ENCODE measurements at places on chromosomes 12 and 14.

DNA sequence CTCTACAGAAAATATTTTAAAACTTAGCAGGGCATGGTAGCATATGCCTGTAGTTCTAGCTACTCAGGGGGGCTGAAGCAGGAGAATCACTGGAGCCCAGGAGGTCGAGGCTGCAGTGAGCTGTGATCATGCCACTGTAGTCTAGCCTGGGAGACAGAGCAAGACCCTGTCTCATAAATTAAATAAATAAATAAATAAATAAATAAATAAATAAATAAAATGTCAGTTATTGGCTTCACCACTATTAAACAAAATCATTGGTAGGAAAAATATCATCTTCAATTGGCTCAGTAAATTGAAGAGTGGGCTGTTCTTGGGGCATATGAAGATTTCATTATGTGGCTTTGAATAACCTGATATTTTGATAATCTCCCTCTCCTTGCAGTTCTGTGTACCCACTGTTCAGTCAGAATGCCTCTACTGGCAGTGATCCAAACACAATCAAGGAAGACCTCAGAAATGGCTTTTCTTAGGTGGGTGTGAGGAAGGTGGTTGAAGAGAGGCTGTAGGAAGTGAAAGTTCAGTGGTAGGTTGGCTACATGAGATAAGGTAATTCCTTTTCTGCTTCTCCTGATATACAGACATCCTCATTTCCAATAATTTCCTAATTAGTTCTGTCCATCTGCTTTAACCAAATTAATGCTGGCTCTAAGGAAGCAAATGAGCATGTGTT lies 175.8 kb downstream of the MSRB3 start:
- no peak overlapping the region for H3K27ac ChIP-seq
- no peak overlapping the region for H3K4me3 ChIP-seq
- no peaks in the 10 kb centered on the region for H3K4me1 ChIP-seq

GRCh38 chr14:22474730-22475351 lies 114.2 kb downstream of the DAD1 start:
- peak overlapping the region; percentile 63 for H3K27ac ChIP-seq
- H3K4me3 ChIP-seq, result peak overlapping the region; percentile 45
- DNase-seq, result no peak
- no peaks in the 10 kb centered on the region for H3K27me3 ChIP-seq
- no peaks in the 10 kb centered on the region for H3K4me1 ChIP-seq
- H3K36me3 ChIP-seq, result peaks cover 4% of the 10 kb centered on the region

GRCh38 chr14:100825713-100826331 lies at the start of gene MEG3:
Gene MEG3, plus strand, starts transcription at chr14:100826118.
- no peak within 1 kb of the TSS for H3K4me3 ChIP-seq
- no peak for DNase-seq
- peaks cover 2% of the 10 kb centered on the region for H3K4me1 ChIP-seq
- H3K27me3 ChIP-seq, result peaks cover 43% of the 10 kb centered on the region
- peaks cover 1% of the 10 kb centered on the region for H3K36me3 ChIP-seq

- no peak overlapping the region for H3K27ac ChIP-seq
- H3K36me3 ChIP-seq, result no peaks in the 10 kb centered on the region
These were observed 140.8 kb downstream of the DUSP6 start for GRCh38 chr12:89211456-89211855.

DNA sequence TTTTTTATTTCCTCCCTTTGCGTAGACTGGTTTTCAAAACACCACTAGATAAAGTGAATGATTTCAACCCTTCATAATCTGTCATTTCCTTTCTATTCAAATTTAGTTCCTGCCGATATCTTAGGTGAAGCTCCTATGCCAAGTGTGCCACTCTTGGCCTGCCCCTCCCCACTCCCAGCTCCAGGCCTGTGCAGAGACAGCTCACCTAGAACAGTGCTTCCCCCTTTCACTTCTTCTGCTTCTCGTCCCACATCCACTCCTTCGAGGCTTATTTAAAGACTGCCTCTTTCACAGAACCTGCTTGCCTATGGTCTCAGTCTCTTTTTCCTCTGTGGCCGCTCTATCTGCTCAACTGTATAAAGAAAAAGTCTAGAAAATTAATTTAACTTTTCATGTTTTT lies 473.8 kb downstream of the RAD51B start:
- peaks cover 8% of the 10 kb centered on the region for H3K36me3 ChIP-seq
- no peak overlapping the region for H3K4me3 ChIP-seq
- DNase-seq, result no peak
- no peaks in the 10 kb centered on the region for H3K27me3 ChIP-seq
- H3K27ac ChIP-seq, result peak overlapping the region; percentile 10

DNA sequence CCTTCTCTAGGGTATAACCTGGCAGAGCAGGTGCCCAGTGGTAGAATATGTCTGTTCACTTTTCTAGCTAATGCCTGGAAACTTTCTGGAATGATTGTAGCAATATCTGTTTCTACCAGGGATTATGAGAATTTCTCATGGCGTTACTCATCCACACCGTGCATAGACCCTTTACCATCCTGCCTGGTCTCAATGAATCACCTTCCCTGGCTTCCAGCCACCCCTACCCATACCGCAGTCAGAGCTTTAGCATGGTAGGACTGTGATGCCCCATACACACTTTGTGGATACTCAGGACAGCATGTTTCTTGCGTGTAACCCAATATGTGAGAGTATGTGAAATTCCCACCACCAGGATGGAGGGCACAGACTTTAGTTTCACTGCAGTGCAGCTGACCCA lies 45.4 kb downstream of the TUNAR start:
- peaks cover 9% of the 10 kb centered on the region for H3K27me3 ChIP-seq
- no peak overlapping the region for H3K4me3 ChIP-seq
- no peak for DNase-seq
- no peak overlapping the region for H3K27ac ChIP-seq
- no peaks in the 10 kb centered on the region for H3K4me1 ChIP-seq

GRCh38 chr12:6266541-6266966 lies 43.9 kb upstream of the PLEKHG6 start:
- peaks cover 15% of the 10 kb centered on the region for H3K4me1 ChIP-seq
- H3K27me3 ChIP-seq, result peaks cover 5% of the 10 kb centered on the region
- H3K36me3 ChIP-seq, result no peaks in the 10 kb centered on the region
- no peak overlapping the region for H3K4me3 ChIP-seq
- no peak for DNase-seq
- no peak overlapping the region for H3K27ac ChIP-seq

DNA sequence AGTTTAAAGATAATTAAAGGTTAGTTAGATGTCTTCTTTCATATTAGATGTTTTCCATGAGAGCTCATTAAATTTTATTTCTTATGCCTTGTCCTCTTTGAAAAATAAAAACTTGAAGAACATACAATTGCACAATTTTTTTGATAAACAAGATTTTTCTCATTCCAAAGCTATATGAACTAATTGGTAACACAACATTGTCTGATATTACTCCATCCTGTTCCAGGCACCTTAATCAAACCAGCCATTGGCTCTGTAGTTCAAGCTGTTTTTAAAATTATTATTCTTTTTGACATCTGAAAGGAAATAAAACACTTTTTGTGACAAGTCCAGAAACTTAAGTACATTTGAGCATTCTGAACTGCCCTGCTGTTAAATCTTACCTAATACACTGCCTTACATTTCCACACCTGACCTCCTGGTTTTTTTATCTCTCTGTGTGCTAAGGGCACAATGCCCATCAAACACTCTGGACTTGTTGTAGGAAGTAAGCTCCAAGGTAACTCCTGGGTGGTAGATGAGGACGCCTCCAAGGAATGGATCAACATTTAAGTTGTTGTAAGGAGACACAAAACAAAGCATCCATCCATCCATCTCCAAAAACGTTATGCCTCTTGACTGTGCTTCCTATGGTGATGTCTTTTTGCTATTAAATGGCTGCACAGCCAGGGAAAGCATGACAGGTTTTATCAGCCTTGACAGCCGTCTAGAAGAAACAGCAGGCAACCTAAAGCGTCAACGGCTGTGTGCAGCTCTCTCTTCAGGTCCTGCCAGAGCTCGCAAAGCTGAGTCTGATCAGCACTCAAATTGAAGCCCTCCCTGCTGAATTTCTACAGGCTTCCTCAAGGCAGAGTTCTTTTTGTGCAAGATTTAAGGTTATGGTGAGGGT lies 449.9 kb upstream of the FLRT2 start:
- H3K27me3 ChIP-seq, result no peaks in the 10 kb centered on the region
- no peaks in the 10 kb centered on the region for H3K36me3 ChIP-seq

- no peaks in the 10 kb centered on the region for H3K36me3 ChIP-seq
- H3K27ac ChIP-seq, result no peak overlapping the region
- H3K4me1 ChIP-seq, result no peaks in the 10 kb centered on the region
These were observed 198.5 kb downstream of the KCNC2 start for GRCh38 chr12:75011120-75011519.

- DNase-seq, result no peak
- H3K27ac ChIP-seq, result peak overlapping the region; percentile 66
- H3K4me3 ChIP-seq, result peak overlapping the region; percentile 84
- H3K36me3 ChIP-seq, result no peaks in the 10 kb centered on the region
These were observed 717 bp downstream of the VASH1 start for GRCh38 chr14:76761960-76762410.

- peak overlapping the region; percentile 94 for H3K4me3 ChIP-seq
- H3K27ac ChIP-seq, result peak overlapping the region; percentile 99
- H3K27me3 ChIP-seq, result no peaks in the 10 kb centered on the region
- H3K4me1 ChIP-seq, result peaks cover 53% of the 10 kb centered on the region
- DNase-seq, result peak; percentile 88
These were observed 6.8 kb upstream of the RNU7-1 start for GRCh38 chr12:6936636-6937480.

GRCh38 chr12:43638806-43639205 lies 86.8 kb upstream of the ADAMTS20 start:
- H3K36me3 ChIP-seq, result no peaks in the 10 kb centered on the region
- no peak for DNase-seq
- H3K4me1 ChIP-seq, result no peaks in the 10 kb centered on the region
- H3K27me3 ChIP-seq, result no peaks in the 10 kb centered on the region
- no peak overlapping the region for H3K4me3 ChIP-seq
- no peak overlapping the region for H3K27ac ChIP-seq

DNA sequence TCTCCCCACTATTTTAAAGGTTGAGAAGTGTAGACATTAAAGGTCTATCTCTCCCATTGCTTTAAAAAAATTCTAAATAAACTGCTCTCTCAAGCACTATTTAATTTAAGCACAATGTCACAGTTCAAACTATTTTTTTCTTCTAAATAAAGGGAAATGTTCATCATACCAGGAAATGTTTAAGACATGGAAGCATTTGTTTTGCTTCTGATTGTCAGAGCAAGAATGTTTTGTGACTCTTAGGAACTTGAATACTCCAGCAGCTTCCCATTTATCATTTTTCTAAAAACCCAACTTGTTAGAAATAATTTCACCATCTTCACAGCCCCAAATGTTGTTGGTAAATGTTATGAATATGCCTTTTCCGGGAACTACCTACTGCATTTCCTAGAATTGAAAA lies 121.8 kb upstream of the NTF3 start:
- H3K36me3 ChIP-seq, result no peaks in the 10 kb centered on the region
- no peak for DNase-seq
- H3K4me1 ChIP-seq, result no peaks in the 10 kb centered on the region

- H3K27me3 ChIP-seq, result peaks cover 16% of the 10 kb centered on the region
- no peak overlapping the region for H3K27ac ChIP-seq
- H3K4me3 ChIP-seq, result no peak overlapping the region
- H3K4me1 ChIP-seq, result no peaks in the 10 kb centered on the region
- DNase-seq, result peak; percentile 89
These were observed 19.5 kb upstream of the TTC9 start for GRCh38 chr14:70622111-70622712.

- peak; percentile 70 for DNase-seq
- H3K27ac ChIP-seq, result no peak overlapping the region
- H3K27me3 ChIP-seq, result peaks cover 17% of the 10 kb centered on the region
- H3K4me3 ChIP-seq, result no peak overlapping the region
- no peaks in the 10 kb centered on the region for H3K36me3 ChIP-seq
These were observed 66.5 kb downstream of the TBC1D30 start for GRCh38 chr12:64890873-64891468.

GRCh38 chr12:66044731-66045130 lies 85.8 kb downstream of the LLPH start:
- H3K27me3 ChIP-seq, result peaks cover 3% of the 10 kb centered on the region
- no peak overlapping the region for H3K4me3 ChIP-seq
- no peaks in the 10 kb centered on the region for H3K36me3 ChIP-seq
- no peaks in the 10 kb centered on the region for H3K4me1 ChIP-seq

- no peak overlapping the region for H3K27ac ChIP-seq
- no peak overlapping the region for H3K4me3 ChIP-seq
- no peaks in the 10 kb centered on the region for H3K27me3 ChIP-seq
- H3K4me1 ChIP-seq, result no peaks in the 10 kb centered on the region
- H3K36me3 ChIP-seq, result peaks cover 33% of the 10 kb centered on the region
- DNase-seq, result no peak
These were observed 23.7 kb downstream of the GSTZ1 start for GRCh38 chr14:77344377-77344996.

GRCh38 chr12:12562585-12563261 lies at the start of gene DUSP16:
Gene DUSP16, minus strand, starts transcription at chr12:12562863. Its CDS starts 41,765 bp downstream, at chr12:12521098.
- DNase-seq, result peak; percentile 96
- H3K36me3 ChIP-seq, result peaks cover 14% of the 10 kb centered on the region
- H3K4me3 ChIP-seq, result peak within 1 kb of the TSS; percentile 88

GRCh38 chr12:42828836-42829235 lies 239.3 kb upstream of the PRICKLE1 start:
- no peak overlapping the region for H3K27ac ChIP-seq
- no peaks in the 10 kb centered on the region for H3K4me1 ChIP-seq
- H3K27me3 ChIP-seq, result no peaks in the 10 kb centered on the region
- no peak overlapping the region for H3K4me3 ChIP-seq
- DNase-seq, result no peak

GRCh38 chr14:75064205-75064567 lies 362 bp upstream of the ACYP1 start:
- no peaks in the 10 kb centered on the region for H3K27me3 ChIP-seq
- peaks cover 23% of the 10 kb centered on the region for H3K36me3 ChIP-seq
- H3K4me3 ChIP-seq, result peak overlapping the region; percentile 100
- H3K27ac ChIP-seq, result peak overlapping the region; percentile 97
- no peak for DNase-seq

GRCh38 chr14:102574281-102575159 lies 17.9 kb upstream of the RCOR1 start:
- H3K27me3 ChIP-seq, result peaks cover 4% of the 10 kb centered on the region
- no peak overlapping the region for H3K27ac ChIP-seq
- no peaks in the 10 kb centered on the region for H3K36me3 ChIP-seq

DNA sequence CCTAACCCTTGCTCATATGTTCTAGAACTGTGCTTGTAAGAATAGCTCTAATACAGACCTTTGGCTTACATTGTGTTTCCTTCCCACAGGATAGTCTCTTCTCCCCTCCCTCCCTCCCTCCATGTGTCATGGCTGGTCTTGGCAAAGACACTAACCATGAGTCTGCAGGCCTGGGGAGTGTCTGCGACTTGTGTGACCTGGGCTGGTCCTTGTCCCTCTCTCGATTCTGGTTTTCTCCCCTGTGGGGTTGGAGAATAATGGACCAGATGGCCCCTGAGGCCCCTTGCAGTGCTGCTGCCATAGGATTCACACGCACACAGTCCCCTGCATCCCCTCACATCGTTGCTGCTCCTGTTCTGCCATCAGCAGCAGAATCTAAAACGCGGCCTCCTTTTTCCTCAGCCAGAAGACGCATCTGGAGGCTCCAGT lies 30.3 kb downstream of the DEGS2 start:
- DNase-seq, result no peak
- H3K36me3 ChIP-seq, result peaks cover 70% of the 10 kb centered on the region
- peaks cover 3% of the 10 kb centered on the region for H3K4me1 ChIP-seq
- H3K27ac ChIP-seq, result no peak overlapping the region

All from activated CD4-positive, alpha-beta T cell treated with anti-CD3 and anti-CD28 coated beads, Interleukin-2, amount 10 ng/mL, durations not matched to agents 24 days and 14 days (primary cell).